ENCODE measurements at places on chromosomes 7 and 10.

DNA sequence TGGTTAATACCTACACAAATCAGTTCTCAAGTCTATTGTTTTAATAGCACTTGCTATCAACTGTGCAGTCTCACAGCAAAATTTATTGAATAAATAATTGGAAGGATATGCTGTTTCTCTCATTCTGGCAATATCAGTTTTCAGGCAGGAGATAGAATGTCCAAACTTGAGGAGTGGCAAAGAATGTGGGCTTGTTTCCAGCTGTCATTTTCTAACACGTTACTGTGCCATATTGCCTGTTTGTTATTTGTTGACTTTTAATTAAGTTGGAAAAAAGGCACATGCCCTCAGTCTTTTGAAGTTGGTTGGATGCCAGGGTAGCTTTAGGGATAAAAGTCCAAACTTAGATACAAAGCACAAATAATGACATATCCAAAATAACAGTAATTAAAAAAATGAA lies 52.2 kb downstream of the MAGI2 start:
- no peak for DNase-seq

GRCh38 chr10:12221323-12222298 lies 25.6 kb downstream of the CDC123 start:
- DNase-seq = no peak

GRCh38 chr7:19410106-19410505 lies 264.9 kb upstream of the FERD3L start:
- DNase-seq = no peak

DNA sequence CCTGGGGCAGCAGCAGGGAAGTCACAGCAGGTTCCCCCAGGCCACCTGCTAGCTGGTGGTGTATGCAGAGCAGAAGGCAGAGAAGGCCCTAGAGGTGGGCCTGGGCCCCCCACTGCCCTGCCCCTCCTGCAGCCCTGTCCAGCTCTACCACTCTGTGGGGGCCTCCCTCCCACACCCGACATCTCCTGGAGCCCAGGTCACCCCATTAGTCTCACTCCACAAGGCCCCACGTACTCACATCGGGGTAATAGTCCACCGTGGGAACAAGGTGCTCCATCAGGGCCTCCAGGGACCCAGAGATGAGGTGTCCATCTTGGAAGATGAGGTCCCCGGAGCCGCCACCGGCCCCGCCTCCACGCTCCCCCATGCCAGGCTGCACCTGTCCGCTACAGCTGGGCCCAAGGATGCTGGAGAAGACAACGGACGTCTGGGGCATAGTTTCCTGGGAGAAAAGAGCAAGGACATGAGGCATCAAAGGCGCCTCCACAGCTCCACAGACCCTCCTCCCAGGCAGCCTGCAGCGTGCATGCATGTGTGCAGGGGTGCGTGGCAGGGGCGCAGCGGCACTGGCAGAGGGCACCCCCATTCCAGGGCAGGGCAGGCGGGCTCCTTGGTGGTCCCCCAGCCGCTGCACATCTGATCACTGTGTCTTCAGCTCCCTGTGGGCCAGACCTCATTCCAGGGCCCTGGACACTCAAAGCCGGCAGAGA lies 61.0 kb downstream of the RASGEF1A start:
- no peak for DNase-seq

DNA sequence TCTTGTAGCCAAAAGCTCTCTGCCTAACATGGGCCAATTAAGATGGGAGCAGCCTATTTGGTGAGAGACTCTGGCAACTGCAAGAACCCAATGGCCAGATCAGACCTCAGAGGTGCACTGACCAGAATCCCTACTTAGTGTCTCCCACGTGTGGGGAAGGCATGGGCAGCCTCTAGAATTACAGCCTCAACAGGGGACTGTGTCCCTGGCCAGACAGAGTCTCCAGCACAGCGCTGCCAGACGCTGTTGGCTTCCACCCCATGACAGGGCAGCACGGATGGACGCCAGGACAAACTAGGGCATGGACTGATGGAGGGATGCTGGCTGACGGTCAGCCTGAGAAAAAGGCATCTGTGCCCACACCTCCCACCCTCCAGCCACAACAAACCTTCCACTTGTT lies 729.3 kb upstream of the AUTS2 start:
- DNase-seq = peak; percentile 11

DNA sequence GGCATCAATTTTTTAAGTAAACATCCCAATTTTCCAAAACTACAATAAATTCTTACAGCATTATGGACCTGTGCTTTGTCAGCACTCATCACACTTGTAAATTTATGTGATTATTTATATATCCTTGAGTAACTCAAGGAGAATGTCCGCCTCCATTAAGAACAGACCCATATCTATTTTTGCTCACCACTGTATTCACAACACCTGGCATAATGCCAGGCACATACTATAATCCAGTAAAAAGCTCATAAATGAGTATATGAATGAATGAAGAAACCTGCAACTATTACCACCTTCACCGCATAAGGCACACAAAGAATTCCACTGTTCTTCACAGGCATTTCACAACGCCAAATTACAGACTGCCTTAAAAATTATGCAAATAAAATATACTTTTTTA lies 46.9 kb downstream of the MINDY3 start:
- no peak for DNase-seq

GRCh38 chr10:103820101-103821062 lies 35.0 kb downstream of the SH3PXD2A start:
- DNase-seq = no peak

- DNase-seq = no peak
These were observed 176.2 kb upstream of the ITGB1 start for GRCh38 chr10:33134011-33134751.

DNA sequence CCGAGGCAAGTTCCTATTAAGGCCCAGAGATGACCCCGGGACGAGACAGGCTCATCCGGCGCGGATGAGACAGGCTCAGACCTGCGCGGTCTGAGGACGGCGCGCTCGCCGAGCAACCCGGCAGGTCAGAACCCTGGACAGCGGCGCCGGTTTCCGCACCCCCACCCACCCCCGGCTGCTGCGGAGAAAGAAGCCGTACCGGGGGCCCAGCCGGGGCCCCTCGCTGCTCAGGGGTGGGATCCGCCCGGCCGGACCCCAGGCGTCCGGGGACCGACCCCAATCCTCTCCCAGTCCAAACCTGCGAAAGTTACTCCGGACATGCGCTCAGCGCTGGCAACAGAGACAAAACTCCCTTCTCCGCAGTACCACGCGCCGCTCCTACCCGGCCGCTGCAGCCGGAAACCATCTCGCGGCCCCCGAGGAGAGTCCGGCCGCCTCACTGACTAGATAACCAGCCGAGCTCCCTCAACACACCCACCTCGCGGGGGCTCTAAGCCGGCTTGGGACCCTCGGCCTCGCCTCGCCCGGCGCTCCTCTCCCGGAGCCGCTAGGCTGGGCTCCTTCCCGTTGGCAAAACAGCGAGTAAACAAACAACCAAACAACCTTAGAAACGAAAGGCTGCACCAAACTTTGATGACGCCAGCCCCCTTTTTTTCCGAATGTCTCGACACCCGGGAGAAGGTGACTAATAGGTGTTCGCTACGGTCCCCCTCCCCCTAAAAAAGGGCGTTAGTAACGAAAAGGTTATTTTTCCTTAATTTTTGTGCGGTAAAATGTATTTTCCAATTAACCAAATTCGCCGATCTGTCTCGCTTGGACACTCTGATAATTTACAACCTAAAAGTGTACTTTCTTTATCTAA lies 2.3 kb upstream of the DRGX start:
- DNase-seq = peak; percentile 8

DNA sequence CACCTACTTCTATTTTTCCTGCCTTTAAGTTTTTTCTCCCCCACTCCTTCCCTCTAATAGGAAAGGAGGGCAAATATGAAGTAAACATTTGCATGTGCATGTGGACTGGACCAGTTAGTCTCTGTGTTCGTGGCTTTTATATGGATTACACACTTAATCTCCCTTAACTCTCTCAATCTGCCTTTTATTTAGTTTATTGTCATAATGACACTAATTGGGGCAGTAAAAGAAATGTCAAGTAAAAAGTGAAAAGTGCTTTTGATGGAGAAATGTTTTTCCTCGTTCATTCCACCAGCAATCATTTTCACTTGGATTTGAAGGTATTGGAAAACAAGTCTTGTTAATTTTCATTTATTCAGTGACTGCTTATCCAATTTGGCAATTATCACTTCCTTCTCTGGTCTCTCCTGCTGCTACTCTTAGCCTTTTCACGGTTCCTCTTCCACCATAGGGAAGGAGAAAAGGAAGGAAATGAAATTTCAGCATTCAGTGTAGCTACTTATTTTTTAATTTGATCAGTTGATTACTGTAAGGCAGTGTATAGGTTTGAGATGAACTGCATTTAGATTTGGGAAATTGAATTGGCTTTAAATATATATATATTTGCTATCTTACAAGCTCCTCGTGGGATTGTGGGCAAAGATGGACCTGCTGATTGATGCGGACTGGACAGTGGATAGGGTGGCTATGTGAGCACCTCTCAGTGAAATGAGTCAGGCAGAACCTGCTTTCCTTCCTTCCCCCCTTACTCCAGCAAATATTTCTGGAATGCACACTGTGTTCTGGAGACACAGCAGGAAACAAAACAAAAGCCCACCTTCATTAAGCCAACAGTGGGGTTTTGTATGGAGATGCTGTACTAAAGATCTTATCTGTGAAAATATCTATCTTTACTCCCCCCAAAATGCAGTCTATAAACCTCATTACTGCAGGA lies 77.5 kb downstream of the LRRC4 start:
- DNase-seq = no peak

GRCh38 chr7:44469461-44470134 lies 20.9 kb downstream of the NUDCD3 start:
- DNase-seq = no peak
